Body of pancreas (tissue), 4 donors: ENCODE measurements at places on chromosomes 16 and 17. TPM values are rescaled to one million over a fixed set of nuclear protein-coding genes. Genes with fewer than 3 reads are reported as not detected.

Gene SPNS2
- total RNA-seq = 58.0 TPM

Gene WIPI1
- 20.5 TPM for total RNA-seq

Gene GNG13
- total RNA-seq = not detected

Gene HAP1
- total RNA-seq = 1.3 TPM

Gene SPEM2
- not detected for total RNA-seq

Gene TSPAN10
- total RNA-seq = 5.3 TPM

Gene LGALS9B
- not detected for total RNA-seq

Gene TAOK2
- total RNA-seq = 58.3 TPM

Gene IRX5
- not detected for total RNA-seq

Gene CD300LF
- not detected for total RNA-seq

Gene SGCA
- 1.3 TPM for total RNA-seq

Gene BRIP1
- 0.33 TPM for total RNA-seq

Gene PPP1R27
- total RNA-seq = not detected

Gene HYDIN
- total RNA-seq = 5.6 TPM

Gene SPATA32
- total RNA-seq = not detected

Gene TPSAB1
- total RNA-seq = 53.4 TPM

Gene YBX2
- 1.3 TPM for total RNA-seq

Gene TMEM100
- total RNA-seq = 5.6 TPM

Gene SRL
- total RNA-seq = not detected

Gene MVD
- total RNA-seq = 16.9 TPM

Gene FOXO3B
- 4.9 TPM for total RNA-seq

Gene GGT6
- 29.3 TPM for total RNA-seq

Gene C16orf86
- total RNA-seq = 7.5 TPM

Gene ATP2C2
- total RNA-seq = 18.1 TPM

Gene IGSF6
- not detected for total RNA-seq

Gene HOXB5
- total RNA-seq = 0.99 TPM

Gene PRAC1
- not detected for total RNA-seq

Gene HSD3B7
- 21.4 TPM for total RNA-seq

Gene VMO1
- not detected for total RNA-seq

Gene LITAF
- total RNA-seq = 24.9 TPM

Gene TMIGD1
- total RNA-seq = not detected

Gene CDH8
- not detected for total RNA-seq
